ENCODE measurements at places on chromosomes 1 and 21. TPM values are rescaled to one million over a fixed set of nuclear protein-coding genes. Genes with fewer than 3 reads are reported as not detected.
A peak's percentile ranks its signal among the peaks of the same experiment; 100 is the strongest.

GRCh38 chr1:34792868-34793727 lies at the start of gene GJA4:
GJA4 (plus strand) TSS chr1:34792999; CDS start chr1:34794214, 1,215 bp downstream.
- DNase-seq = no peak

- DNase-seq = peak; percentile 36
Observed at GRCh38 chr21:16777041-16777720, 735.7 kb upstream of the CXADR start.

- DNase-seq = peak; percentile 6
Observed at GRCh38 chr1:222034790-222035189, 292.9 kb upstream of the DUSP10 start.

DNA sequence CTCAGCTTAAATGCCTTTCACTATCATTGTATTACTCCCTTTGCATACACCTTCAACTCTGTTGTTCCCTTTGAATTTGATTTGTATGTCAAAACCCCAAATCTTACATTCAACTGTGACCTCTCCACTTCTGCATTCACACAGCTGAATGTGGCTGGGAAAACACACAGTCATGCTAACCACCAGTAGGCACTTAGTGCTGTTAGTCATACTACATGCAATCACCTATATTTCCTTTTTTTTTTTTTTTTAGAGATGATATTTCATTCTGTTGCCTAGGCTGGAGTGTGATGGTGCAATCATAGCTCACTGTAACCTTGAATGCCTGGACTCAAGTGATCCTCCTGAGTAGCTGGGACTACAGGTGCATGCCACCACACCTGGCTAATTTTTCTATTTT lies 16.2 kb downstream of the BTBD8 start:
- DNase-seq = no peak

DNA sequence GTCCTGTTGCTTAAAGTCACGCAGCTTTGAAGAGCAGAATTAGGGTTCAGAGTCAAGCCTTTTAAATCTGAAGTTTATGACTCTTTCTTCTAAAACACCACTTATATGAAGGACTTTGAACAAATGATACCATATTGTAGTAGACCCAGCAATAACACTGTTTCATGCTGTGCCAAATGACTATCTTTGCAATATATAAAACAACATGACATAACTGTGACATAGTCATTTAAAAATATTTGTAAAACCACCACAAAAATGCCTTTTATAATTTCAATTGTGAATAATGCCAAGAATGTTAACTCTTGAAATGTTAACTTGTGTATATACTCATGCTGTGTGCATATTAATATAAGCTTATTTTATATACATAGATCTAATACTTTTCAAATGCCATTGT lies 452.1 kb upstream of the NEGR1 start:
- no peak for DNase-seq

- no peak for DNase-seq
Observed at GRCh38 chr1:53625049-53625448, 113.9 kb downstream of the GLIS1 start.

DNA sequence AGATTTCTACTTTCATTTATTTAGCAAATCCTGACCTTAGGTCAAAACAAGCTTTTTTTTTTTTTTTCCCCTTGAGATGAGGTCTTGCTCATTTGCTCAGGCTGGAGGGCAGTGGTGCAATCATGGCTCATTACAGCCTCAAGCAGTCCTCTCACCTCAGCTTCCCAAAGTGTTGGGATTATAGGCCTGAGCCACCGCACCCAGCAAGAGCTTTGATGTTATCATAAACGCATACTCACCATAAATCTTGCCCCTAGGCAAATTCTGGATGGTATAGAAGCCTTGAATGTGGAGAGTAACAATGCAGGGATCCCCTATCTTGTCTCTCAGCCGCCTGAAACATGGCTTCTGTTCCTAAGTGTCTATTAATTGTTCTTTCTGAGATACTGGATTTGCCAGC lies 24.8 kb upstream of the CLDN8 start:
- DNase-seq = no peak

DNA sequence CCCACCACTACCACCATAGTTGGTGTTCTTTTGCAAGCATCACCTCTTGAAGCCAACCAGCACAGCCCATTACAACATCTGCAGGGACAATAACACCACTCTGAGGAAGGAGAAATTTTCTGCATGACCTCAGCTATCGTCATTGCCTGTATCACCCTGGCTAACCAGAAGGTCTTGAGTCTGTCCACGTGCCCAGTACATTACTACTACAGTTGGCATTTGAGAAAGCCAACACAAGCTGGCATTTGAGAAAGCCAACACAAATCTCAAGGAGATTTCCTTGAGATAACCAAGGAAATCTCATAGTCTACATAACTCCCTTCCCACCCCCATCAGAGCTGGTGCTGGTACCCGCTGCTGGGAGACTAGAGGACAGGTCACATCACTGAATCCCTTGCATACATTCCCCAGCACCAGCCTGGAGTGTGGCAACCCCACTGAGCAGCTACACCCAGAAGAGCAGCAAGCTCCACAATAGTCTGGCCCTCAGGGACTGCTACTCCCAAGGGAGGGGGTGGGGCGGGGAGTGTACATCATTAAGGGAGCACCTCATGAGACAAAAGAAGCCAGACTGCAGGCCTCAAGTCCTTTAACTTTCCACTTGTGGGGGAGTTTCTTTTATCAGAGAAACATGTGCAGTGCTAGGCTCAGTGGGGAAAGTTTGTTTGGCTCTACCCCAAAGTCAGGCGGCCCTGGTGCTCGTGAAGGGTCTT lies 46.0 kb upstream of the GUCA2A start:
- no peak for DNase-seq

The RNF187 gene
- 66.2 TPM for polyA plus RNA-seq

- DNase-seq = peak; percentile 75
Observed at GRCh38 chr1:186082235-186082937, 292.7 kb downstream of the TPR start.

DNA sequence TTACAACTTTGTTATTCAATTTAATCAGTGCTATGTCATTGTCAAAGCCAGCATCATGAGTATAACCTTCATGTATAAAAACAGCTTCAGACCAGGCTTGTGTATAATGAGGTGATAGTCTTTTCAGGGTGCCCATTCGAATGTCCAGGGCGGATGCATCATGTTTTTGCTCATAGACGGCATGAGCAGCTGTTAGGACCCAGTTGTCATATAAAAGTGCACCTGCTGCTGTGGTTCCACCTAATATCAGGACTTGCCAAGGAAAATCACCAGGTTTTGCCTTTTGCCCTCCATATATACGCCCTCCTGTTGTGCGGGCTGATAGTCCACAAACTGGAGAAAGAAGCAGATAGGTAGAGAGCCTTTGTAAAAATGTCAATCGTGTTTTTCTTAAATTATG lies 14.9 kb downstream of the TARDBP start:
- DNase-seq = no peak

The RIPPLY3 gene
- 0.12 TPM for polyA plus RNA-seq

DNA sequence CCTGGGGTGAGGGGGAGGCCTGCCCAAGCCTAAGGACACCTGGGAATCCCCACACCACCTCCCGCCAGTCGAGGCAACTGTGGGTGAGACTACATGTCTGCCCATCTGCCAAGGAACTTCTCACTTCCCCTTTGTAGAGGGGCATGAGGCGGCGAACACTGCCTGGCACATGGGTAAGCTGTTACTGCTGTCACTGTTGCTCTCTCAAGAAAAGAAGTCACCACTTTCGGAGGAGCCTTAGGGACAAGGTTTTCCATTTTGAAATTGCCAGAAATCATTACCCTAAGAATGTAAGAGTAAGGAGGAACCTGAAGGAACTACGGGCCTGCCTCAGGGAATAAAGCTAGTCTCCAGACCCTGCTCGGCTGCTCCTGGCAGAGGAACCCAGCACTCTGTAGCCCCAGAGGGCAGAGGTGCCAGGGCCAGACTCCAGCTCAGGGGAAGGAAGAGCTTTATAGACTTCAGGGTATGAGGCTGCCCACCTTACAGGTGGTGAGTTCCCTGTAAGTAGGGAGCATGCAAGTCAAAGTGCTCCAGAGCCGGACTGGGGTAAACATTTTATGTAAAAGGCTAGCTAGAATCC lies 23.3 kb downstream of the SLC2A1 start:
- DNase-seq = peak; percentile 3

DNA sequence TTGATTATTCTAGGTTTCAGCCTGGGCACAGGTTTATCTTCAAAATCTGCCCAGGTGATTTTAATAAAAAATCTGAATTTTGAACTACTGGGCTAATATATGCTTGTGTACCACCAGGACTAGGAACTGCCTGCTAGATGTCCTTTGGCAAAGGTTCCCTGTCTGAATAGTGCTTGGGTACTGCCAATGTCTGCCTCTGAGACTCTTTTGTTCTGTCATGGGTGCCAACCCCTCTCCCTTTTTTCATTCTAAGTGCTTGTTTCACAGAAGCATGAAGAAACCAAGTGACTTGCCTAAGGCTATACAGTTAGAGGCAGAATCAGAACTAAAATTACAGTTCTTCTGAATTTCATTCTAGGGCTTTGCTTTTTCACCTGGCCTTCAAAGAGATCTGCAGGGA lies 106.3 kb upstream of the CACHD1 start:
- no peak for DNase-seq

- no peak for DNase-seq
Observed at GRCh38 chr1:97143236-97143882, 421.8 kb downstream of the PTBP2 start.

DNA sequence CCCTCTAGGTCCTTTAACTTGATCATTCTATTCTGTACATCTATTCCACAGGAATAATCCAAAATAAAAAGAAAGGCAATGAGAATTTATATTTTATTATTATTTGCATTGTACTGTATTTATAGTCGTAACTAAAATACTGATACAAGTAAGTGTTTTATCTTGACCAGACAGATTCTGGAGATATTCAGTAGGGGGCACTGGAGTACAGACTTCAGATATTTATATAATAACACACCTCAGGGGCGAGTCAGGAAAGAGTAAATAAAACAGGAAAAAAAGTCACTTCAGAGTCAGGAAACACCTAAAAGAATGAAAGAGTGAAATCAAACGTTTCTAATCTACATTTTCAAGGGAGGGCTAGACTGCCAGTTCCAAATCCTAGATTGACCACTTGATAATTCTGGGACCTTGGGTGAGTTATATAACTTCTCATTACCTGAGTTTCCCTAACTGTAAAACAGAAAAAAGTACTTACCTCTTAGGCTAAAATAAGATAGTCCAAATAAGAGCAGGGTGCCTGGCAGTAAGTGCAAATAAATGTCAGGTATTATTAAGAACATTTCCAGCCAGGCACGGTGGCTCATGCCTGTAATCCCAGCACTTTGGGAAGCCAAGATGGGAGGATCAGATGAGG lies 31.1 kb upstream of the MTF1 start:
- peak; percentile 16 for DNase-seq

- no peak for DNase-seq
Observed at GRCh38 chr1:202162047-202162417, 1.6 kb upstream of the PTPN7 start.

GRCh38 chr1:36099681-36100341 lies 11.1 kb downstream of the ADPRS start:
- DNase-seq = peak; percentile 62

GRCh38 chr1:156050376-156050775 lies 3.2 kb downstream of the UBQLN4 start:
- DNase-seq = peak; percentile 56

The EPHA10 gene
- 0.26 TPM for polyA plus RNA-seq

The HLX gene
- polyA plus RNA-seq = 20.6 TPM

GRCh38 chr1:22685591-22686059 lies 25.0 kb upstream of the EPHB2 start:
- peak; percentile 92 for DNase-seq

The PRAMEF25 gene
- polyA plus RNA-seq = not detected

DNA sequence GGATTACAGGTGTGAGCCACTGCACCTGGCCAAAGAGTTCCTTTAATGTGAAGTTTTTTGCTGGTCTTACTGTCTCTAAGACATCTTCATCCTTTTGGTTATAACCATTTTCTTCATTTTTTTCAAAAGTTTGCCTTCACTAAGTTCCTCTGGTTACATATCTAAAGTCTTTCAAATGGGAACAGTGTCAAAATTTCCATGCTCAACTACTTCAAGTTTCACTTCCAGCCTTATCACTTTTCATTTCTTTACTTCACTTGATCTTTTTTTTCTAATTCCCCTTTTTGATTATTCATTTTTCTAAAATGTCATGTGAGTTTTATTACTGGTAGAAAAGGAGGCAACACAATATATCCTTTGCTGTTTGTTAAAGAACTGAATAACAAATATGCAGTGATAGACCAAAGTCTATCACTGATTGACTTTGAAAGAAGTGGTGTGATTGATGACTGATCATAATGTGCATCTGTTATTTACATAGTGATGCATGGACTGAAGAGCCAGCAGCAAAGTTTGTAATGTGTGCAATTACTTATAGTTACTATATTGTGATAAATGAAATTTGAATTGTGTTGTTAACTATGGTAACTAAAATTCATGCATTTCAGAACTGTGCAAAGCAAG lies 16.0 kb upstream of the ZFYVE9 start:
- DNase-seq = no peak

DNA sequence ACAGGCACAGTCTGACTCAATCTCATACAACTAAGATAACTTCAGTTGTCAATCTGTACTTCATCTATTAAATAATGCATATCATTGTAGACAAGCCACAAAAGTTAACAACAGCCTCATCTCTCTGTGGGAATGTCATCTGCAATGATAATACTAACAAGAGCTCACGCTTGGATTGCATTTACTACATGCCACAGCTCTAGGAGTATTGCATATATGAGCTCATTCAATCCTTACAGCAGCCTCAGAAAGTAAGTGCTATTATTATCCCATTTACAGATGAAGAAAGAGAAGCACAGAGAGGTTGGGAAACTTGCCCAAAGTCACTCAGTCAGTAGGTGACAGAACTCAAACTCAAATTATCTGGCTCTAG lies 105.7 kb upstream of the GUCA2B start:
- no peak for DNase-seq

The ZFP69B gene
- 5.2 TPM for polyA plus RNA-seq

GRCh38 chr21:36422279-36423098 lies 37.3 kb downstream of the CHAF1B start:
- DNase-seq = no peak

GRCh38 chr21:16407403-16408240 lies 677.8 kb downstream of the USP25 start:
- DNase-seq = no peak

Measured in muscle of back (tissue), 13 donors.